PC-3 (cell line): ENCODE measurements at places on chromosomes 6 and 20. TPM values are rescaled to one million over a fixed set of nuclear protein-coding genes. Genes with fewer than 3 reads are reported as not detected.

GRCh38 chr6:30900863-30901417 lies 7.1 kb upstream of the GTF2H4 start:
- no peak for DNase-seq
- H3K36me3 ChIP-seq = peaks cover 26% of the 10 kb centered on the region
- H3K4me3 ChIP-seq = no peak overlapping the region

DNA sequence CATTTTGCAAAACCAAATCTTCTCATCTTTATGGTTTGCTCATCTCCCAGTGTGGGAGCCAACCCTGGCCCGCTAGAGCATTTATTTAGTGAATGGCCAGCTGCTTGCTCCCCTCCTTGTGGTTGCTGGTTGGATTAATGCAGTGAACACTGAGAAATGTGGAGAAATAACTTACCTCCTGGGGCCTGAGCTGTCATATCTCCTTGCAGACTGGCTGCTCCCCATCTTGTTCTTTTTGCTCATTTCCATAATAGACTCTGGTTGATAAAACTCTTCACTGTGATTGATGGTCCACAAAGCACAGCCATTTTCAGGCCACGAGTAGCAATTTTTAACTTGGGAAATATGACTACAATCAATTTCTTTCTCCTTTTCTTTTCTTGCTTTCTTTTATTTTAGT lies 1078.5 kb upstream of the FLRT3 start:
- no peaks in the 10 kb centered on the region for H3K4me1 ChIP-seq
- no peak overlapping the region for H3K4me3 ChIP-seq
- no peak for DNase-seq
- H3K27me3 ChIP-seq = no peaks in the 10 kb centered on the region; the same call in 1 of the 2 replicates
- no peak overlapping the region for H3K27ac ChIP-seq
- H3K36me3 ChIP-seq = no peaks in the 10 kb centered on the region

DNA sequence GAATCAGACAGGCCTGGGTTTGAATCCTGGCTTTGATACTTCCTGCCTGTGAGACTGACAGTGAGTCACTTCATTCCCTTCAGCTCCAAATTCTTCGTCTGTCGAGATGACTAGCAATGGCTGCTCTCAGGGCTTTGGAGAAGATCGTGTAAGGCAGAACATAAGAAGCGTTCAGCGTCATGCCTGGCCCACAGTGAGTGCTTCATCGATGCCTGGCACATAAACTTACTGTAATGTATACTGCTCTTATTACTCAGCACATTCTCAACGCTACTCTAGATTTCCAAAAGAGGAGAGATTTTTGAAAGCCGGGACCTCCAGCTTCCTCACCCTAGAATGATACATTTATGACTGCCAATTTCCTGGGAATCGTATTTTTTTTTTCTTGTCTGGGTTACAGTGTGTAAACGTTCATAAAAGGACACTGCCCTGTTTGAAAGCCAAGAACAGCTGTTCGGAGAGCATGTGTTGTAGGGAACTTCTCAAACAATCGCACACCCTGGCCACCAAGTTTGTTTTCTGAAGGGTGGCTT lies 16.2 kb upstream of the BCAS1 start:
- no peak overlapping the region for H3K27ac ChIP-seq
- H3K27me3 ChIP-seq = peaks cover 5% of the 10 kb centered on the region; the same call in 1 of the 2 replicates
- DNase-seq = no peak
- no peaks in the 10 kb centered on the region for H3K36me3 ChIP-seq

Gene SAMD5
- 1.2 and 1.8 TPM in 2 replicates for total RNA-seq
